ENCODE measurements at places on chromosomes 6 and 20.

DNA sequence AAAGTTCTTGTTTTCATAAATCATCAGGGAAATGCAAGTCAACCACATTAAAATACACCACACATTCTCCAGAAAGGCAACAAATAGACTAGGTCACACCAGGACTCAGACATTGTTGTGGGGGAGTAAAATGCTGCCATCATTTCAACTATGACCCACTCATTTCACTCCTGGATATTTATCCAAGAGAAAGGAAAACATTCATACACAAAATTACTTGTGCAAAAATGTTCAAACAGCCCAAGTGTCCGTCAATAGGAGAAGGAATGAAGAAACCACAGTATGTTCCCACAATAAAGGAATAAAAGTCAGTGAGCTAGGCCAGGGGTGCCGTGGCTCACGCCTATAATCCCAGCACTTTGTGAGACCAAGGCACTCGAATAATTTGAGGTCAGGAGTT lies 81.5 kb upstream of the QKI start:
- DNase-seq: no peak

DNA sequence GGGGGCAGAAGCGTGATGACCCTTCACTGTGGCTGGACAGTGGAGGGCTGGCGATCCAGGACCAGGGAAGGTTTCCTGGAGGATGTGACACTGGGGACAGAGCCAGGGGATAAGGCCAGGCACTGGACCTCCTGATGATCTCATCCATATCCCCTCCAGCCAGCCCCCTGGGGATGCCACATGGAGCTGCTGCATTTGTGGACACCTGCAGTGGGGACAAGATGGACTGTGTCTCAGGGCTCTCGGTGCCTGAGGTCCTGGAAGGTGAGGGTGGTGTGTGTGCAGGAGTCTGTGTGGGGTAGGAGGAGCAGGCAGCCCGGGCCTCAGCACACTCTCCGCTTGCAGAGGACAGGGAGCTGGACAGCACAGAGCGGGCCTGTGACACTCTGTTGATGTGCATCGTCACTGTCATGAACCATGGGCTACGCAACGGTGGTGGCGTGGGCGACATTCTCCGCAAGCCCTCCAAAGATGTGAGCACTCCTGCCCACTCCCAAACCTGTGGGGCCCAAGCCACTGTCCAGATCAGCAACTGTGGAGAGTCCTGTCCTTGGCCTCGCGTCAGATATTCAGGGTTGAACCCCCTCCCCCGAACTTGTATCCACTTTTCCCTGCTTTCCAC lies 19.9 kb downstream of the UQCC2 start:
- no peak for DNase-seq

DNA sequence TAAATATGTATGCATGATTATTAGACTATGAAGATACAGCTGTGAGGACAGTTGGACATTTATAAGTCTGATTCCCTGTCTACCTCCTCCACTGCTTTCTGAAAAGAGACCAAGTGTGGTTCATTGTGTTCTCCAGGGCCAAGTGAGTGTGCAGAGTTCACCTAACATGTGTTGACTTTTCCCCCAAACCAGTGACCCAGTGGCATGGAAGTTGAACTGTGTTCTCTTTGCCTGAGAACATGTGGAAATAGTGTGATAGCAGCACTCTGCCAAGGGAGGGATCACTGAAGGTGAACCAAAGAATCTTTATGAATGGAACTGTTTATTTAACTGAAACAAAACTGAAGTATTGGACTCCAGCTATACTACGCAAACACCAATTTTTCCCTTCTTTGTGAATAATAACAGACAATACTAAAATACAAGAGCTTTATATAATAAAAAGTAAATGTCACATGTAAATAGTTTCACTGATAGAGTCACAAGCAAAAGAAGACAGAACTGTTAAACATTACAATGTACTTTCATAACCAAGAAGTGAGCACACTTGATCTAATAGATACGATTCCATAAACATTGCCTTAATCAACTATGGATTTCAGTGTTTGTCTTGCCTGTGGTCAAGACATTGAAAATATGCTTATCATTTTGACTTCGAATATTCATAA lies 200.3 kb upstream of the FUT9 start:
- DNase-seq: no peak

GRCh38 chr20:29409833-29410805 lies 1847.3 kb upstream of the DEFB115 start:
- DNase-seq: no peak

DNA sequence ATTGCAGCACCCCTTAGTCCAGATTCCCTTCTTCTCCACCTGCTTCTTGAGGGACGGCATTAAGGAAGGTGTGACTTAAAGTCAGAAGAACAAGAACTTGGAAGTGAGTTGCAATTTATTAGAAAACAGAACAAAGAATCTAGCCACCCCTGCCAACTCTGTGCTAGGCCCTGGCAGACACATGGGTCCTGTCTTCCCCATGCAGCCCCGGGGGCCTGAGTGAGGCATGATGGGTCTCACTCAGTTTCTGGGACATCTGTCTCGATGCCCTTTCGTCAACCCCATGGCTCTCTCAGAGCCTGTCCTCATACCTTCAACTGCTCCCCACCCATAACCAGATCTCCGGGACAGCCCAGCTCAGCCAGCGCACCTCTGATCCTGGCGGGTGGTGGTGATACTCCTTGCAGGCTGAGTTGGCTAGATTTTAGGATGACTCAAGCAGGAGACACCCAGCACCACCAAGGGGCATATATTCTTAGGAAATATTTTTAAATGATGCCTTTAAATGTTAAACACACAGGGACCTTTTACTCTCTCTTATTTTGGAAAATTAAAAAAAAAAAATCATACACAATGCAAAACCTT lies 143.2 kb upstream of the RNF24 start:
- no peak for DNase-seq

GRCh38 chr20:57200882-57201695 lies 65.4 kb downstream of the BMP7 start:
- no peak for DNase-seq

DNA sequence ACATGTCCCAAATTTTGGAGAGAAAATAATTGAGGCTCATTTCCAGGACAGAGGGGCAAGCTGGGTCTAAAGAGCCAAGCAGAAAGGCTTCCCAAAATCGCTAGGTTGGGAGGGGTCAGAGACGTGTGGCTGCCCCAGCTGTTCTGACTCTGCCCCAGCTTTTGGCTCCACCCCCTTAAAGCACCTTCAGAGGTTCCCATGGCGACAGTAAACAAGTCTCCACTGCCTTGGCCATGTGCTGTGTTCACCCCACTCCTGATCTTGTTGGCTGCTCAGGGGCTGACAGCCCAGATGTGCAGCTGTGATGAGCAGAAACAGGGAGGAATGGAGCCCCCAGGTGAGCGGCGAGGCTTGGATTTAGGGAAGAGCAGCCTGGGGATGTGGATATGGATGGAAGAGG lies 72.8 kb upstream of the SPTLC3 start:
- DNase-seq: no peak

GRCh38 chr6:159788753-159789376 lies 537 bp downstream of the TCP1 start:
- peak; percentile 43 for DNase-seq

GRCh38 chr20:13661070-13661685 lies 22.4 kb upstream of the TASP1 start:
- peak; percentile 23 for DNase-seq

GRCh38 chr6:148962854-148963515 lies 216.2 kb downstream of the UST start:
- DNase-seq: no peak

- DNase-seq: peak; percentile 10
Observed at GRCh38 chr6:166006900-166007301, 160.8 kb downstream of the TBXT start.

DNA sequence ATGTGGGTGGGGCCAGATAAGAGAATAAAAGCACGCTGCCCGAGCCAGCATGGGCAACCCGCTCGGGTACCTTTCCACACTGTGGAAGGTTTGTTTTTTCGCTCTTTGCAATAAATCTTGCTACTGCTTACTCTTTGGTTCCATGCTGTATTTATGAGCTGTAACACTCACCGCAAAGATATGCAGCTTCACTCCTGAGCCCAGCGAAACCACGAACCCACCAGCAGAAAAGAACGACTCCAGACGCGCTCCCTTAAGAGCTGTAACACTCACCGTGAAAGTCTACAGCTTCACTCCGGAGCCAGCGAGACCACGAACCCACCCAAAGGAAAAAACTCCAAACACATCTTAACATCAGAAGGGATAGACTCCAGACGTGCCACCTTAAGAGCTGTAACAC lies 76.7 kb downstream of the TFAP2A start:
- DNase-seq: no peak

- no peak for DNase-seq
Observed at GRCh38 chr6:134229520-134229919, 88.4 kb downstream of the SGK1 start.

GRCh38 chr20:63400486-63401210 lies 39.5 kb upstream of the CHRNA4 start:
- no peak for DNase-seq

DNA sequence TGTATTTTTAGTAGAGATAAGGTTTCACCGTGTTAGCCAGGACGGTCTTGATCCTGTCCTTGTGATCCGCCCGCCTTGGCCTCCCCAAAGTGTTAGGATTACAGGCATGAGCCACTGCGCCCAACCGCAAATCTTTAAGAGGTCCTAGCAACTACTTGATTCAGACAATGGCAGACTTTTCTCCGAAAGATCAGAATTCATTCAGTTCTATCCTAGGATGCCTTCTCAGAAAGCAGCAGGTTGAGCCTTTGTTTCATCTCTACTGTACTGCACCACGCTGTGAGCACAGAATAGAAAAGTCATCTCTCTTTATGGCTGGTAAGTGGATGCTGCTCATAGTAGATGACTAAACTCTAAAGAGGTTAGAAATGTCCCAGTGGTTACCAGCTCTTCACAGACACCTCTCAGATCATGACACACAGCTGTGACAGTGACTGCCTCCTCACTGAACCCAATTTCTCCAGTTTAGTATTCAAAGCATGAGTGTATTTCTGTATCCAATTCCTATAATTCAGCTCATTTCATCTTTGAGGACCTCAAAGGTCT lies 6.0 kb upstream of the HSF2 start:
- DNase-seq: no peak

- peak; percentile 23 for DNase-seq
Observed at GRCh38 chr6:125009578-125009977, 47.3 kb downstream of the RNF217 start.

- DNase-seq: no peak
Observed at GRCh38 chr20:22823119-22823518, 212.0 kb upstream of the SSTR4 start.

DNA sequence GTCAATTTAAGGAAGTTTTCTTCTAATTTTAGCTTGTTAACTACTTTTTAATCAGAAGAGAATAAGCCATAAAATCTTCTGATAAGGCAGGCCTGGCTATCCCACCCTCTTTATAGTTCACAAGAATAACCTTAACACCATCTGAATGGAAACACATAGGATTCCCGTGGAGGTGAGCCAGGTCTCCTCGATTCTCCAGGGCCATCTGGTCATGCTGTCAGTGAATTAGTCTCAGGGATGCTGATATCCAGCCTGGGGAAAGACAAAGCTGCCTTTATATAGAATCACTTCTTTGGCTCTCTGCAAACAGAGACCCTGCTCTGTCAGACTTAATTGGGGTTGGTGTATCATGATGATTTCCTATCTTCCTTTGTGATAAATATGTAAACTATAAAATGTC lies 30.1 kb upstream of the TAGAP start:
- no peak for DNase-seq

GRCh38 chr6:34151321-34152041 lies 5.6 kb upstream of the GRM4 start:
- DNase-seq: no peak

DNA sequence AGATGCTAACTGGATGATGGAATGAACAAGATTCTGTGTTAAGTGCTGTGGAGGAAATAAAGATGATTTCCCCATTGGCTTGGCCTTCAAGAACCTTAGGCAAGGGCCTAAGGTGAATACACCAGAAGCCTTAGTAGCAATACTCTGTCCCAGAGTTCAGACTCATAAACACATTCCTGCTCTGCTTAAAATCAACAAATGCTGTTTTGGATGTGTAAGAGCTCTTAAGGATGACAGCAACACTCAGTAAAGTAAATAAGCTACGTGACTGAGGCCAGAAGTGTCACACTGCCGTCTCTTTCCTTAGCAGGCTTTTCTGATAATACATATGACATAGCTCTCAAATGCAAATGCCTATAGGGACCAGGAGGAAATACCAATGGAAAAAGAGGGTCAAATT lies 90.6 kb downstream of the EYA2 start:
- no peak for DNase-seq

GRCh38 chr6:53152576-53152975 lies 3.9 kb upstream of the GCM1 start:
- no peak for DNase-seq

GRCh38 chr20:21704408-21705385 lies 767 bp upstream of the PAX1 start:
- DNase-seq: no peak

- no peak for DNase-seq
Observed at GRCh38 chr20:43565758-43566104, 6.9 kb downstream of the SGK2 start.

DNA sequence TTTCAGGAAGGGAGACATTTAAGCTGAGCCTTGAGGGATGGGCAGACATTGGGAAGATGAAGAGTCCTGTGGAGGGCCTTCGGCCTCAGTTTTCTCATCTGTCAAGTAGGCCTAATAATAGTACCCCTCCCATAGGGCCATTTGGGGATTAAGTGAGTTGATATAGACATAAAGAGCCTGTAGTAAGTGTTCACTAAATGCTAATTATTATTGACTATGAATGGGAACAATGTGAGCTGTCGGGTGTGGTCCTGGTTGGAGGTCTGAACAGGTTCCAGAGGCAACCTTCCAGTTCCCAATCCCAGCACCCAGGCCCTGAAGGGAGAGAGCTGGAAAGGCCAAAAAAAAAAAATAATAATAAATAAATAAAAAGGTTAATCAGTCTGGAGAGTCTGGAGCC lies 14.5 kb upstream of the ITPR3 start:
- DNase-seq: no peak

DNA sequence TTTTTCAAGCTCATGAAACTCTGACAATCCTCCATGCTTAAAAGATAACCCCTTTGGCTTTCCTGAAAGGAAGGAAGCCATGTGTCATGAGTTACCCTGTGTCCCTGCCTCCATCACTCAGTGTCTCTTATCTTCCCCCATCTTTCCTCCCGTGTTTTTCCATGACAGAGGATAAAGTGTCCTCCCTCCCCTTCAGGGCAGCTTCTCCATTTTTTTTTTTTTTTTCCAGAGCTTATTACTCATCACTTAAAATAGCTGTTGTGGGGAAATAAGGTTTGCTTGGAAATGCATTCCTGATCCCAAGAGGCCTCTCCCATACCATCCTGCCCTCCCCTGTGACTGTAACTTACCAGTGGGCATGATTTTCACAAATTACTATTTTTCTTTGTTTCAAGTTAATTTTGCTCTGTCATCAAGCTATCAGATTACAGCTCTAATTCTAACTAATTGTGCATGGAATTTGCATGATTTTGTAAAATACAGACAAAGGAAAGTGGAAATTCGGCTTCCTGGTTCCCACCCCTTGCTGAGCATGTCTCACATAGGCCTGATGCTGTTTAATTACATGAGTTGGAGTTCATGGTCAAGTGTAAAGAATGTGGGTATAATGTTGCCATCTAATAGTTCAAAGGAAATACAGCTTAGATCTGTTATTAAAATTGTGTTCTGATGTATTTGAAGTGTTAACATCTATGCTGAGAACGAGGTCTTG lies 614.5 kb upstream of the FLRT3 start:
- DNase-seq: peak; percentile 62
